CD4-positive, alpha-beta T cell treated with Interleukin-17A for 4 hours (primary cell): ENCODE measurements at places on chromosomes 7 and 10.

GRCh38 chr7:69765879-69766278 lies 167.6 kb downstream of the AUTS2 start:
- no peak for DNase-seq

GRCh38 chr10:84826704-84827103 lies 498.3 kb downstream of the CCSER2 start:
- DNase-seq: no peak

DNA sequence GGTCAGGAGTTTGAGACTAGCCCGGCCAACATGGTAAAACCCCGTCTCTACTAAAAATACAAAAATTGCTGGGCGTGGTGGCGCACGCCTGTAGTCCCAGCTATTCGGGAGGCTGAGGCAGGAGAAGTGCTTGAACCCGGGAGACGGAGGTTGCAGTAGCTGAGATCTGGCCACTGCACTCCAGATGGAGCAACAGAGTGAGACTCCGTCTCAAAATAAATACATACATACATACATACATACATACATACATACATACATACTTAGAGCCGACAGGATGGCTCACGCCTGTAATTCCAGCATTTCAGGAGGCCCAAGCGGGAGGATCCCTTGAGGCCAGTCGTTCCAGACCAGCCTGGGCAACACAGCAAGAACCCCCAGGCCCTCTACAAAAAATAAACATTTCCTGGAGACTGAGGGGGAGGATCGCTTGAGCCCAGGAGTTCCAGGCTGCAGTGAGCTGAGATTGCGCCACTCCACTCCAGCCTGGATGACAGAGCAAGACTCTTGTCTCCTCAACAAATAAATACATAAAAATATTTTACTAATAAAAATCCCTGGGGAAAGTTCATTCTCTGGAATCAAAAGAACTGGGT lies 90.9 kb upstream of the TNRC18 start:
- no peak for DNase-seq

GRCh38 chr7:118918556-118918955 lies 694.1 kb downstream of the ANKRD7 start:
- no peak for DNase-seq

DNA sequence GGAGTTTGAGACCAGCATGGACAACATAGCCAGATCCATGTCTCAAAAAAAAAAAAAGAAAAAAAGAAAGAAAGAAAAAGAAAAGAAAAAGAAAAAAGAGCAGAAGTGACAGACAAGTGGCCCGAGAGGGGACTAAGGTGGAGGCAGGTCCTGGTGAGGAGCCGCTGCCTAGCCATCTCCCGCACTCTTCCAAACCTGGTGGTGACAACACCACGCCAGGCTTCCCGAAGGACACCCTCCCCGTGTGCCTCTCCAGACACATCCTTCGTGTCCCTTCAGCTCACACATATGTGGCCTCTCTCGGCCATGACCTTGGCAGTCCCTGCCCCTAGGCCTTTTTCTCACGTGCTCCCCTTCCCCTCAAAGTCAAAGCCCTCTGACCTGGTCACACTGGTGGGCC lies 36.4 kb downstream of the IFT22 start:
- no peak for DNase-seq

GRCh38 chr10:45383682-45384330 lies 9.8 kb downstream of the ALOX5 start:
- DNase-seq: no peak

DNA sequence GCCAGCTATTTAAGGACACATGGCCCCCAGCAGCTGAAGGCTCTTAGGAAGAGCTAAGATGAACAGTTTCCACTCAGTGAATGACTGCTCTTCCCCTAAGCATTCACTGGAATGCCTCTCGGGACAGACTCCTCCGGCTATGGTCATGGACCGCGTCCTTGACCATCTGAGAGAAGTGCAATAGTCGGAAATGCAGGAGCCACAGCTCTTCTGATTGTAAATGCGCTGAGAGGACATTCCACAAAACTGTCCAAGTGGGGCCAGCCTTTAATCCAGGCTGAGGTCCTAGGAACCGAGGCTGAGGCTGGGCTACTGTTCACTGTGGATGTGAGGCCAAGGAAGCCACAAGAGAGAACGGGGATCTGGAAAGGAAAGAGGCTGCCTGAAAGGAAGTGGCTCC lies 162.0 kb upstream of the TMEM72 start:
- DNase-seq: no peak

- DNase-seq: no peak
Measured at GRCh38 chr7:25552998-25553397, 324.7 kb upstream of the NPVF start.

DNA sequence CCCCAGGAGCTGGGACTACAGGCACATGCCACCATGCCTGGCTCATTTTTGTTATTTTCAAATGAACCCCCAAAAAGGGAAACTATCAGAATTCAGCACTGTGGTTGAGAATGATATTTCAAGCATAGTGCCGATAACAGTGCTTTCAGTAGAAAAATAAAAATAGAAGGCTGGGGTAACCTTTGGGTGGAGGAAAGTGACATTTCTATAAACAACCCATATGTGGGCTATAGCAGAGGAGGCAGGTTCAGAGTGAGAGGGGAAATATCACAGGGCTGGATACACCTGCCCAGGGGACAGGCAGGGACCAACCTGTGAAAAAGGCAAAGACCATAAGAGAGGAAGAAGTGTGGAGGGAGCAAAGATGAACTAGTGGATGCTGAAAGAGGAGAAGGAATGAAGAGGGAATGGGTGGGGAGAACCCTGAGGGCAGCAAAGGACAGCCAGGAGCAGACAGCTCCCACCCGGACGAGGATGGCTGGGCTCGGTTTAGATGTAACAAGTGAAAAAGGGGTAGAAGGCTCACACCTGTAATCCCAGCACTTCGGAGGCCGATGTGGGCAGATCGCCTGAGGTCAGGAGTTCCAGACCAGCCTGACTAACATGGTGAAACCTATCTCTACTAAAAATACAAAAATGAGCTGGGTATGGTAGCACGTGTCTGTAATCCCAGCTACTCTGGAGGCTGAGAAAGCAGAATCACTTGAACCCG lies 56.5 kb downstream of the MAP3K8 start:
- DNase-seq: no peak

DNA sequence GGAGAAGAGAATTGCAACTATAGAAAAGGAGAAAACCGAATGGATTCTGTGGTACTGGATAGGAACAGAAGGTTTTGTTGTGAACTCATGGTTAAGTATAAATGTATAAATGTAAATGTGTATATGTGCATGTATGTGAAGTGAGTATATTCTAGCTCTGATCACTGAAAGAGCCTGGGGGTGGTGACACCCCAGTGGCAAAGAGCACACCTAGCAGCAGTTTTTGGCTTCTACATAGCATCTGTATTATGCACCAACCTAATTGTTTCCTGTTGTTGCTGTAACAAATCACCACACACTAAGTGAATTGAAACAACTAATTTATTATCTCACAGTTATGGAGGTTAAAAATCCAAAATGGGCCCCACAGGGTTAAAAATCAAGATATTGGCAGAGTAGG lies 455.4 kb downstream of the RPS24 start:
- no peak for DNase-seq

DNA sequence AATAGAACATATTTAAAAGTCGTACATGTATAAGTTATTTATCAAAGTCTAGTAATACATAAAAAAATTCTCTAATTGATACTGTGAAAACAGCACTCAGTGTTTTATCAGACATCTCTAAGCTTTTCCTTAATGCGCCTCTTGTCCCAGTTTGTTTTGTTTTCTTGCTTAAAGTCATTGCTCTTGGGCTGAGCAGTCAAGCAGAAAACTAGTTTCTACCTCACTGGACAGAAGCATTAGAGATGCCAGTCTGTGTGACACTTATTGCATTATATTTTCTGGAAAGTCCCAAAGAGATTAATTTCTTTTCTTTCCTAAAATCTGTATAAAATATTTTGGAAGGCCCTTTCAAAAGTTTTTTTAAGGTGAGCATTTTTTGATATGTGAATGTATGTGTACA lies 236.2 kb downstream of the PCLO start:
- DNase-seq: no peak

GRCh38 chr7:77979219-77979618 lies 180.6 kb downstream of the PHTF2 start:
- DNase-seq: no peak

GRCh38 chr7:130301501-130302020 lies 8.6 kb downstream of the CPA4 start:
- DNase-seq: no peak

GRCh38 chr10:69057261-69057950 lies 30.5 kb upstream of the SRGN start:
- peak; percentile 22 for DNase-seq

DNA sequence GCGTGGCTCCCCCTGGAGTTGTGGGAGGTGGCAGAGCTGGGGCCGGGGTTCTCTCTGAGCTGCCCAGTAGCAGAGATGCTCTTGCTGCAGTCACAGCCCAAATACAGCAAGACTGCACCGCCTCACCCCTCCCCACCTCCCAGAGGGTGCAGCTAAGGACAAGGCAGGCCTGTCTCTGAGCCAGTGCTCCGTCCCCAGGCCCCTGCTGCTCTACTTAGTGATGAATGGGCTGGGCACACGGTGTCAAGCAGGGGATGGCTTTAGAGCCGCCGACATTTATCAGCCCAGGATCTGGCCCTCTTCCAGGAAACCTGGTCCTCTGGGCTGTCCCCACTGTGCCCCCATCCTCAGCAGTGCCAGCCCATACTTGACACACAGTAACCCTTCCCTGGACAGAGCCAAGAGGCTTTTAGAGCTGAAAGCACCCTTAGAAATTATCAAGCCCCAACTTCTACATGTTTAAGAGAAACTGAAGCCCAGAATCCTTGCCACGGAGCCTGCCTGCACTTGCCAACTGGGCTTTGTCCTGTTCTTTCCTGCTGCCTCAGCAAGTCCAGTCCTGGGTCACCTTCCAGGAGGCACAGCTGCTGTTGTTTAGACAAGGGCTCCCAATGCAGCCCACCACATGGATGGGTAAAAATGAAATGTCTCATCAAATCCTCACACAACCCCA lies 137.1 kb upstream of the UNC5B start:
- no peak for DNase-seq

GRCh38 chr7:128453836-128454804 lies 1.6 kb upstream of the HILPDA start:
- no peak for DNase-seq

DNA sequence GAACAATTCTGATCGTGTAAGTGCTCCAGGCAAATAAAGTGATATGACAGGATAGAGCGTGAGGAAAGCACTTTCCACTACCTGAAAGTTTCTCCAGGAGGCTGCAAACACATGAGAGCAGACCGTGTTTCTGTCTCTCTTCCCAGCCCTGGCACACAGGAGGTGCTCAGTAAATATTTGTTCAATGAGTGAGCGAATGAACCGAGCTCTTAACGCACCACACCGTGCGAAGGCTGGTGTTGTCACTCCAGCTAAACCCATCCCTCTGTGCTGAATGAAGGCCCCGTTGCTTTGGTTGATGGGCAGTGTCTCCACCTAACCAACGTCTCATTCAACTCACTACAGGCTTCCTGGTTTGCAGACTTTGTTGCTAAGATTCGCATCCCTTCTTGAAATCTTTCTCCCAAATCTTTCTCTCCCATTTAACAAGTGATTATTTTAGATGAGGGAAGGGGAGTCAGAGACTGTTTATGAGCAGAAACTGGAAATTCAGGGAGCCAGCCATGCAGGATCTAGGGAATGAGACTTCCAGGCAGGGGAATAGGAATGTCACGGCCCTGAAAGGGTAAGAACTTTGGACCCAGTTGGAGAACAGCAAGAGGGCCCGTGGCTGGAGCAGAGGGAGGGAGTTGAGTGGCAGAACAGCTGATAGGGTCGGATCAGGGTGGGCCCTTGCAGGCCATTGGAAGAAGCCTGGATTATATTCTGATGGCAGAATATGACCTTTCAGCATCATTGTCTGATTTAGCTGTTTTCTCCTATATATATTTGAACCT lies 282.6 kb downstream of the CAMK1D start:
- DNase-seq: no peak

GRCh38 chr7:90173127-90173844 lies 19.0 kb downstream of the STEAP1 start:
- no peak for DNase-seq

DNA sequence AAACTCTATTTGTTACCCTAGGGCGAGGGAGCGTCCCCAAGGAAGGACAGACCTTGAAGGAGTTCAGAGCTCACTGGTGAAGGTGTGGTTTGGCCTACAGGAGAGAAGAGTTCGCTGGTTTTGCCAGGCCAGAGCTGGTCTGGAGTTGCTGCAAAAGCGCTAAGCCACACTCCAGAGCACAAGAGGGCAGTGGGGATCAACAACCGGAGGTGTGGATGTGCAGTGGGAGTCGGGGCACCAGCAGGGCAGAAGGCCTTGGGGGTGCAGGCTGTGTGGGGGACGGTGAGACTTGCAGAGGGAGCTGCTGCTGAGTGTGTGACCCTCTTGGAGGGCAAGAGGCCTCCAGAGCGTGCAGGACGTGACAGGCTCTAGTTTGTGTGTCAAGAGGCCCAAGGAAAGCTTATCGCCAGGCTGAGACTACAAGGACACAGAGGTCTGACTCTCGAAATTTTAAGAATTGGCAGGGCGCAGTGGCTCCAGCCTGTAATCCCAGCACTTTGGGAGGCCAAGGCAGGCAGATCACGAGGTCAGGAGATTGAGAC lies 14.3 kb upstream of the CUL1 start:
- DNase-seq: no peak

DNA sequence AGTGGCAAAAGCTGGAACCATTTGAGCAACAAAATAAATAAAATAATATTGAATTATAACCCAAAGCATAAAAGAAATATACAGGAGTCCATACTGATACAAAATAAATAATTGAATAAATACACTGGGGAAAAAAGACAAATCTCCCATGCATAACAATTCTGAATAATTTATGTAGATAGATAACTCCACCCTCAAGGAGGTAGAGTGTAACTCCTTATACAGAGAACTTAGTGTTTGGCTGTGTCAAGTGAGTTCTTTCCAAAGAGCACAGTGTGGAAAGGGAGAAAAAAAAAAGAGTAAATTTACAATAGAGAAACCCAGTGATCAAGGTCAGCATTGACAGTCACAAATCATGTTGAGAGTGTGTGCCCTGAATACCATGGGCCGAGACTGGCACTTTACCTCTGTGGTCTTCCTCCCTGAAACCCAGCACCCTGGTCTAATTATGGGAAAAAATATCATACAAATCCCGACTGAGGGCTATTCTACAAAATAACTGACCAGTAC lies 5.5 kb downstream of the PIK3AP1 start:
- no peak for DNase-seq

GRCh38 chr7:116671681-116672595 lies at the start of gene MET:
TSS of gene MET (plus strand) at chr7:116672196. CDS start at chr7:116699085, 26,889 bp downstream.
- DNase-seq: no peak

GRCh38 chr10:32982911-32983909 lies 25.2 kb upstream of the ITGB1 start:
- DNase-seq: peak; percentile 30

DNA sequence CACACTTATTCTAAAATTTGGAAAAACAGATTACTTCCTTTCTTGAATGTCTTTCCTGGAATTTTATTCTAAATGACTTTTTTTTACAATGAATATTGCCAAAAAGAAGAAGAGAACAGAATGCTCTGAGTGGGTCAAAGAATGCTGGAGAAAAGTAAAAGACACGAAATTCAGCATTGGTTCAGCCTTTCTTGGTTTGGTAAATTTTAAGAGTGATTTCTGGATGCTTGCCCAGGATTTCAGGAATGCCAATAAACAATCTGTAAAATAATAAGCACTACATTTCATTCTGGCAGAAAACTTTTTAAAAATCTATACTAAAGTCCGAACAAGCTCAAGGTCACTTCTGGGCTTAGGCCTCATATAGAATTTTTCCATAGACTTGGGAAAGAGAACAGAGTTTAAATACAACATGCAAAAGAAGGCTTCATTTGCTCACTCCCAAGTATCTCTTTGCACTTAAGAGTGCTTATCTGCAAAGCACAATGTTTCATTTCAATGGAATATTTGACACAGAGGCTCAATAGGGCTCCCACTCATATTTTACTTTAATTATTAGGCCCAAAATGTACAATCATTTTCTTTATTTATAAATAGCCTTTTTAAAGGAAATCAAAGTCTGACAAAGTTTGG lies 359.5 kb upstream of the ANKRD30A start:
- no peak for DNase-seq
